ENCODE measurements at places on chromosomes 7 and 10. TPM values are rescaled to one million over a fixed set of nuclear protein-coding genes. Genes with fewer than 3 reads are reported as not detected.

MET gene
- total RNA-seq, result 128 TPM

ATRNL1 gene
- 1.00 TPM for total RNA-seq

NPSR1 gene
- not detected for total RNA-seq

CABCOCO1 gene
- 0.44 TPM for total RNA-seq

BET1 gene
- 66.6 TPM for total RNA-seq

MYO1G gene
- 0.11 TPM for total RNA-seq

FGFR2 gene
- total RNA-seq, result 0.44 TPM

LRRC18 gene
- not detected for total RNA-seq

ZNF804B gene
- not detected for total RNA-seq

LEP gene
- 0.12 TPM for total RNA-seq

Measured in uterine smooth muscle cell (primary cell).